ENCODE measurements at places on chromosomes 13 and 19.

DNA sequence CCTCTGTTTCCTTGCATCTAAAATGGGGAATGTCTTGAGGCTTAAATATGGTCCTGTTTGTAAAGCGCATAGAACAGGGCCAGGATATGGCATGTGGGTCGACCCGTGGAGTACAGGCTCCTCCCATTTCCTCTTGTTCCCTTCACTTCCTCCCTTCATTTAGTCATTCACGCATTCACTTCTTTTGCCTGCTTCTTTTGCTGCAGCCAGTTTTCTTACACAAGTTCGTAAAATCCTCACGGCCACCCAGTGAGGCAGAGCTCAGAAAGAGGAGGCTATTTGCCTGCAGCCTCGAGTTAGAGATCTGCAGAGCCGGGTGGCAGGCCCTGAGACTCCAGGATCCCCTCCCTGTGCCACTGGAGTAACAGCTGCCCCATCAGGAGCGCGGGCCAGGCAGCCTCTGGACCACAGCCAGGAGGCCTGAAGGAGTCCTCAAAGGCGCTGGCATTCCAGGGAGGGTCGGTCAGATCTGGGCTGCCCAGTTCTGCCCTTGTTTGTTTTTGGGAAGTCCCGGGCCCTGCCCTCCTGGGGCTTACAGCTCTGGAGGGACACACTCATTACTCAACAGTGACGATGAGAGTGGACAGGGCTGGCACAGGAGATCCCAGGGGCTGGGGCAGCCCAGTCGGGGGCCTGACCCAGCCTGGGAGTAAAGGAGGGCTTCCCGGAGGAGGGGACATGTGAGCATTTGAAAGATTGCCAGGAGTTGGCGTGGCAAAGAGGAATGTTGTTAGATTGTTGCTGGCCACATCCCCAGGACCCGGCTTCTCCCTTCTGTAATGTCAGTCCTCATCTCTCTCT lies 4.6 kb downstream of the PPP5C start:
- no peak for DNase-seq

GRCh38 chr19:5908773-5909442 lies 4.2 kb downstream of the VMAC start:
- DNase-seq = no peak

GRCh38 chr19:38801359-38802095 lies 11.2 kb downstream of the LGALS4 start:
- DNase-seq = no peak

GRCh38 chr19:17737690-17738153 lies 13.6 kb upstream of the FCHO1 start:
- DNase-seq = no peak

- no peak for DNase-seq
Observed at GRCh38 chr19:751501-752341, 809 bp downstream of the MISP start.

GRCh38 chr13:30904043-30904442 lies 2.0 kb upstream of the MEDAG start:
- no peak for DNase-seq

GRCh38 chr19:29492769-29493168 lies 33.0 kb upstream of the VSTM2B start:
- no peak for DNase-seq
